SHP77 treated with DMSO at 0.1 percent for 48 hours (cell line): ENCODE measurements at places on chromosomes 1 and 21.

GRCh38 chr1:183139281-183139942 is 46.7 kb upstream of the LAMC2 start:
- peak; percentile 76 for DNase-seq

DNA sequence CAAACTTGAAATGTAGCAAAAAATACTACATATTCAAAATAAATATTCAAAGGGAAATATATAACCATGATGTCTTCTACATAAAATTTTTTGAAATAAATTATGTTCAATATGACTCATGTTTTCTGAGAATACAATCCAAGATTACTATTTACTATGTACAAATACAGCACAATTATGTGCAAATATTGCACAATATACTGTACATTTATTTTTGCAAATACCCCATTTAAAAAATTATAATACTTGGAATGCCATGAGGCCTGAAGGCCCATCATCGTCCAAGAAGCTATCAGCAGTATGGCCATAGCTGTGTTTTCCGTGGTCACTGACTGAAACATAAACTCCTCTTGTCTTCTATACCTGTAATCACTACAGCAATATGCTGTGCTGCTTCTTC is 12.3 kb downstream of the CCDC181 start:
- no peak for DNase-seq

DNA sequence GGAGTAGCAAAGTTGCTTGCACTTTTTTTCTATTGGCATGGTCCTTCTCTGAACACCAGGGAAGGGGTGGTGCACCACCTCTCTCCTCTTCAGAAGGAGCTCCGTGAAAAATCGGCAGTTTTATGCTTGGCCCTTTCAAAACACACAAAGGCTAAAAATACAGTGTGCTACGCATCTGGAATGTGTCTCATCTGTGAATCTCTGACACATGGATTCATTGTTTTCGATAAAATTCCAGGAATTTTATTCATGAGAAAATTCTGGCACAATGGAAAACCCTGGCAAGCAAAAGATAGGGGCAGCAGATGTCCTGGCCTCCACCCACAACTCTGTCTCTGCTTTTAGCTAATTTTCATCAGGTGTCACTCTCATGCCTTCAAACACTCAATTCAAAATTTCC is 42.9 kb downstream of the ERG start:
- DNase-seq, result no peak

GRCh38 chr1:26518355-26518754 is 11.2 kb upstream of the RPS6KA1 start:
- DNase-seq, result no peak

DNA sequence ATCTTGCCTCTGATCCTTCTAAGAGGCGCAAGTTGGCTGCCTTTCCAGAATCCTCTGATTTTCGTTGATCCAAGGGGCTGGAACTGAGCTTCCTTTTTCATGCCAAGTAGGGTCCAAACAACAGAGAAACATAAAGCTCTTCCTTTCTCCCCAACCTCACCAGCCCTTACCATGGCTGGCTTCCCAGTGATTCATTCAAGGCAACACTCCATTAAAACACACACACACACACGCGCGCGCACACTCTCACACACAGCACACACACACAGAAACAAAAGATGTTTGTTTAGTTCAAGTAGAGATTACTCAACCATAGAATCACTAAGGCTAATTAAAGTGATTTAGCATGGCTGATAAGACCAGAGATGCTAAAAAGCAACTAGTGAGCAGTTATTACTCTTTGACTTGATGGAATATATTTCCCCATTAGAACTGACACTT is 13.0 kb upstream of the GUCA2A start:
- DNase-seq, result no peak

DNA sequence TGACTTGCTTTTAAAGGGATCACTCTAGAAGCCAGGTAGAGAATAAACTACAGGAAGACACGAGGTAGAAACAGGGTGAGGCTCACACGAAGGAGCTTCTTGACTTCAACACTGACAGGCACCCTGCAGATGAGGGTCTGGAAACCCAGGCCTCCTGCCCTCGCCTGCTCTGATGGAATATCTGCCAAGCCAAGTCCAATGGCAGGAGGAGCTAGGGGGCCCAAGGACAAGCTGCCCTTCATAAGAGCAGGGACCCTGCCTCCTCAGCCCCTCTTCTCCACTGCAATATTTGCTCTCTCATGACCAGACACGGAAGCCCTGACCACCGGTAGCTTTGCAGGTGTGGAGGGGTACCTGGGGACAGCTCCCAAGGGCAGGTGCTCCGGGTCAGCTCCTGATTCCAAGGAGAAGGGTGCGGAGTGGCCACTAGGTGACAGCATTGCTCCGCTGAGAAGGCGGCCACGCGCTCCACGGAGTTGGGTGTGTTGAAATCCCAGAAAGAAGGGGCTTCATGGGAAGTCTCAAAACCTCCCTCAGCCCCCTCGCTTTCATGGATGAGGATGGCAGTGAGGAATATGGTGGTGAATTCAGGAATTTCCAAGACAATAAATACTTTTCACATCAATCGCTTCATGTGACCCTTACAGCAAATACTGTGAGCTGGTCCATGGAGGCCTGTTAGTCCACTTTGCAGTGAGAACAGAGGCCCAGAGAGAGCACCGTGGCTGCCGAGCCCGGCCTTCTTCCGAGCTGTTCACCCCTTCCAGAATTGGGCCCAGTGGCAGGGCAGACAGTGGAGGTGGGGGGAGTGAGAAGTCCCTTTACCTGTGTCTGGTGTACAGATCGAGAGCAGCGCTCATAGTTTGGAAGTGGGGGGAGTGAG is 33.2 kb upstream of the PAX7 start:
- DNase-seq, result no peak

DNA sequence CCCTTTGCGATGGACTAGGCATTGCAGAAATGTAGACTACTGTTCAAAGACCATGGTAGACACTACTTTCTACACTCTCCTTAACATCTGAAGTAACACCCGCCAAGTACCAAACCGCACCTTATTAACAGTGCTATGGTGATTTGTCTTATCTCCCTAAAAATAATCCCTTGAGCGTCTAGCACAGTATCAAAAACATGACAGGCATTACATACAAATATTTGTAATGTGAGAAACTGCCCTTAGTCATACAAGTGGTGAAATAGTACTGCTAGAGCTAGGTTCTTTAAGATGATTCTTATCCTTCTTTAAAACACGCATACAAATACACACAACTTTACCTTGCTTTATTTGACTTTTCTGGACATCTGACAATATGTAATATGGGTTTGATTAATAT is 27.2 kb downstream of the PUM1 start:
- no peak for DNase-seq

- DNase-seq, result no peak
These were observed 13.6 kb downstream of the TARDBP start for GRCh38 chr1:11026052-11026451.

DNA sequence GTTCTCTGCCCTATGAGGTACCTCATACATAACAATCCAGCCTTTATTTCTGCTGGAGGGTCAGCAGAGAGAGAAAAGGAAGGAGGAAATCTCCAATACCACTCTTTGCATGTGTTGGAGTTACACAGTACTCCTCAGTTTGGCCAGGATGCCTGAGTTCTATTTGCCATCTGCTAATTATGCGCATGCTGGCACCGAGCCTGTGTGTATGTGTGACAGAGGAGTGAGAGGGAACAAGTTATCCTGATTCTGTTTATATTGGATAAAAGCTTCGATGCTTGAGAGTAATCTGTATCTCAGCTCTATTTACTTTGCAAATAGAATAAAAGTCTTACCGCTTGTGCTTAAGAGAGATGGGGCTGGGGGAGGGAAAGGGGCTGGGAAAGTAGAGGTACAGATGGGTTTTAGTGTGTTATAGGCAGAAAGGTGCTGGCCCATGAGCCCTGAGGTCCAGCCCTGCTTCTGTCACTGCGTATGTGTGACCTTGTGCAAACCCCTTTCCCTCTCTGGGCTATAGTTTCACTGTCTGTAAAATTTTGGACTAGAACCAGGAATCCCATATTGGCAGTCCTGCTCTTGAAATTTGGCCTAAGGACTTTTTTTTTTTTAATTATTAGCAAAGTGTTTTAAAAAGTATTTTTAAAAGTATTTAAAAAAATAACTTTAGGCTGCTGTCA is 54.5 kb upstream of the PLXNA2 start:
- no peak for DNase-seq

GRCh38 chr1:209249280-209249670 is 334.2 kb upstream of the CAMK1G start:
- no peak for DNase-seq

- DNase-seq, result no peak
These were observed 29.9 kb downstream of the MAP10 start for GRCh38 chr1:232835166-232835565.

DNA sequence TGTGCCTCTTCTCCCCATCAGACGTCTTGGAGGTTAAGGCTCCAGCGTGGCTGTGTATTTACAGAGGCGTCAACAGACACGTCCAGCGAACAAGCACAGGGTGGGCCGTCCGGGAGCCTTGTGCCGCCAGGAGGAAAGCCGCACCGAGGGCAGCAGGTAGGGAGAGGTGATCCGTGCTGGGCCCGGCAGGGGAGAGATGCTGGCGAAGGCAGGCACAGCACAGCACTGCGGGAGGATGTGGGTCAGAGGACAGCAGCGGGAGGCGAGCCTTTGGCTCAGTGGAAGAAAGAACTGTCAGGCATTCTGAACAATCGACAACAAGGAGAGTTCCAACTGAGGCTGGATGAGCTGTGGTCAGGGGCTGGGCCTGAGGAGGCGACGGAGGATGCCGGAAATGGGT is 144.1 kb upstream of the TNR start:
- no peak for DNase-seq

DNA sequence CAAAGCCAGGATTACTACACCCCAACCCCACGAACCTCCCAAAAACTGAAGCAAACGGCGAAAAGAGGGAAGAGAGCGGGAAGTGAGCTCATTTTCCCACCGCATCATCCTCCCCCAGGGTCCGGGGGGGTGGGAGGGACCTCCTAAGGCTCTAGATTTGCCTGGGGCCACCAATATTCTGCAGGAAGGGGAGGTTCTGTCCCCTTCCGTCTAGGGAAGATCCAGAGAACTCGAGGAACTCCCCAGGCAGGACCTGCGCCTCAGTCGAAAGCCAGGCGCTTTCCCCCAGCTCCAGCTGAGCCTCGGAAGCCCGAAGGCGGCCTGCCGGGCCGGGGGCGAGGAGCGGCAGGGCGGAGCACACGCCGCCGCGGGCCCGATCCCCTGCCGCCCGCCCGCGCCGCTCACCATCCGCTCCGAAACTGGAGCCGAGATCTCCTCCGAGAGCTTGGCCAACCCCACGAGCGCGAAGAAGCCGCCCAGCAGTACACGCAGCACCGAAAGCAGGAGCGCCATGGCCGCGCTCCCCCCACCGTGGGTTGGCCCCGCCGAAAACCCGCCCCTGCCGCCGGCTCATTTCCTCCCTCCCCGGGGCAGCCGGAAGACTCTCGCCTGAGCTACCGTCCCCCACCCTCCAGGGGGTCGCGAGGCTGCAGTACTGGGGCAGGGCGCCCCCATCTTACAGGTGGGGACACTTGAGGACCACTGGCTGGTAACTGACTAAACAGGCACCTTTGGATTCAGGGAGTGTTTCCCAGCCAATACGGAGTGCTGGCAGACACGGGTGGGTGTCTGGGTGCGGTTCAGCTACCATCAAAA is at the start of gene TMEM35B:
Gene TMEM35B (minus strand): TSS at position 555 of the 816 bp plus-strand sequence. CDS start 42 bp downstream, at position 513.
- no peak for DNase-seq
